GM03348 (cell line): ENCODE measurements at places on chromosomes 3 and 15.

- no peak for DNase-seq
Measured at GRCh38 chr3:170712336-170712735, 126.5 kb upstream of the SLC7A14 start.

GRCh38 chr3:22122567-22122966, 371.6 kb upstream of the ZNF385D start:
- no peak for DNase-seq

GRCh38 chr3:128787256-128788253, 61.6 kb downstream of the RAB7A start:
- DNase-seq: no peak

GRCh38 chr3:43346978-43347749, 60.8 kb downstream of the SNRK start:
- DNase-seq: no peak

DNA sequence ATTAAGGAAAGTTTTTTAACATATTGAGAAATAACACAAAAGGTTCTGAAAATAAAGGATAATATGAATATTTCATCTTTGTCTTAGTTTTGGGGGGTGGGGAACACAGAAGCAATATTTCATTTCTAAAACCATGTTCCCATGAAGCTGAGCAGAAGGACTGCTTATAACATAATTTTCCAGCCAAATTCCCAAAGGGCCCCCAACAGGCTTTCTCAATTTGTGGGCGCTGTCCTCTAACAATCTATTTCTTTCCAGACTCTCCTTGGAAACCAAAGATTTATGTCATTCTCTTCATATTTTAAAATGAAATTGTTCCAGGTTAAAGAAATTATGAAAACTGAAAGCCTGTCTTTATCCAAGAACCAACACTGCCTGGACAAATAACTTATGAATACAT, 273.5 kb downstream of the ZBTB20 start:
- DNase-seq: no peak

GRCh38 chr3:78809966-78810365, 957.8 kb downstream of the ROBO1 start:
- DNase-seq: peak; percentile 5

GRCh38 chr3:94716326-94717018, 653.6 kb downstream of the NSUN3 start:
- no peak for DNase-seq
